ENCODE measurements at places on chromosomes 7 and 10.
A peak's percentile ranks its signal among the peaks of the same experiment; 100 is the strongest.

DNA sequence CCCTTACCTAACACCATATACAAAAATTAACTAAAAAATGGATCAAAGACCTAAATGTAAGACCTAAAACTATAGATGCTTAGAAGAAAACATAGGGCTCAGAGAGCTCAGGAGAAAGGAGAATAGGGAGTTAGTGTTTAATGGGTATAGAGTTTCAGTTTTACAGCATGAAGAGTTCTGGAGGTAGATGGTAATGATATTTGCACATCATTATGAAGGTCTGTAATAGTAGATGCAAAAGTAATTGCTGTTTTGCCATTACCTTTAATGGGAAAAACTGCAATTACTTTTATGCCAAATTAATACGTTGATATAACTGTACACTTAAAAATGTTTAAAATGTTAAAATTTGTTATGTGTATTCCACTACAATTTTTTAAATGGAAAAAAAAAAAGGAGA lies 39.2 kb upstream of the NANOS1 start:
- DNase-seq, result no peak

- DNase-seq, result no peak
Measured at GRCh38 chr7:130970696-130971095, 236.7 kb upstream of the KLF14 start.

DNA sequence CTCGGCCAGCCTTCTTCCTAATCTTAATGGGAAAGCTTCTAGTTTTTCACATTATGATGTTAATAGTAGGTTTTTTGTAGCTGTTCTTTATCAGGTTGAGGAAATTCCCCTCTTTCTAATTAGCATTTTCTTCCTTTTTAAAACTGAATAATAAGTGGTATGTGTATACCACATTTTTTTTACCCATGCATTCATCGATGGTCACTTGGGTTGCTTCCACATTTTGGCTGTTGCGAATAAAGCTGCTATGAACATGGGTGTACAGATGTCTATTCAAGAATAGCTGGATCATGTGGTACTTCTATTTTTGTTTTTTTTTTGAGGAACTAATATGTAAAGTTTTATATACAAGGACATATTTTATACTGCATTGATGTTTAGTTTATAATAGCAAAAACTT lies 44.3 kb downstream of the NRF1 start:
- DNase-seq, result no peak

DNA sequence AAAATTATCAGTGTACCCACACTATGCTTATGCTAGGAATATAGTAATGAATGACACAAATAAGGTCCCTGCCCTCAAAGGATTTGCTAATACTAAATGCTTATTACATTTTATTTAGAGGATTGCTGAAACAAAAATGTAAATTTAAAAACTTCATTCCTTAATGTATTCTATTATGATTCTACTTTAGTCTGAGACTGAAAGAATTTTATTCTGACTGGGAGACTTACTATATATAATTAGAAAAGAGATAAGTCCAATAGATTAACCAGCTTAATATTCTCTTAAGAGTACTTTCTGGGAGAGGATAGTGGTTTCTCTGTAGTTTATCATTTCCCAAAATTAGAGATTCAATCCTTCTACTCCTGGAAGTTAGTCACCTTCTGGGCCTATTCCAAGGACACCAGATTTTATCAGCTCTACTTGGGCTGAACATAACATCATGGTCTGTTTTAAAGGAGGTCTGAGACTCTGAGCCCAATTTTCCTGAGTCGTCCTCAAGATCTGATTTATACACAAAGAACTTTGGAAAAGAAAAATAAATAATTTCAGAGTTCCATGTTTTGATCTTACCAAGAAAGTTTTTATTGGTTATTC lies 41.1 kb downstream of the ASZ1 start:
- no peak for DNase-seq

DNA sequence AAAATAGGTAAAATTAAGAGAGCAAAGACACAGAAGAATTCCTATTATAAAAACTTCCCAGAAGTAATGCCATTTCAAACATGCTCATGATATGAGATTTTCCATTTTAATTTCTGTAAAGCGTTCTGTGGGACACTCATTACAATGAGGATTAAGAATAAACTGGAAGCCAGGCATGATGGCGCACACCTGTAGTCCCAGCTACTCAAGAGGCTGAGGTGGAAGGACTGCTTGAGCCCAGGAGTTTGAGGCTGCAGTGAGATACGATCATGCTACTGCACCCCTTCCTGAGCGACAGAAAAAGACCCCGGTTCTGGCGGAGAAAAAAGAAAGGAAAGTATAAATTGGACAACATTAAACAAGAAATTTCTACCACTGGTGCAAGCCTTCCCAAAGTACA lies 1.5 kb downstream of the DNA2 start:
- no peak for DNase-seq

- DNase-seq, result no peak
Measured at GRCh38 chr10:68333058-68333395, 299 bp upstream of the PBLD start.

DNA sequence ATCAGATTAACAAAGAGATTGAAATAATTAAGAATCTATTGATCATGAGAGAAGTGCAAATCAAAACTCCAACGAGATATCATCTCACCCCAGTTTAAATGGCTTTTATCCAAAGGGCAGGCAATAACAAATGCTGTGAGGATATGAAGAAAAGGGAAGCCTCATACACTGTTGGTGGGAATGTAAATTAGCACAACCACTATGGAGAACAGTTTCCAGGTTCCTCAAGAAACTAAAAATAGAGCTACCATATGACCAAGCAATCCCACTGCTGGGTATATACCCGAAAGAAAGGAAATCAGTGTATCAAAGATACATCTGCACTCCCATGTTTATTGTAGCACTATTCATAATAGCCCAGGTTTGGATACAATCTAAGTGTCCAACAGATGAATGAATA lies 13.8 kb downstream of the FGL2 start:
- DNase-seq, result no peak

DNA sequence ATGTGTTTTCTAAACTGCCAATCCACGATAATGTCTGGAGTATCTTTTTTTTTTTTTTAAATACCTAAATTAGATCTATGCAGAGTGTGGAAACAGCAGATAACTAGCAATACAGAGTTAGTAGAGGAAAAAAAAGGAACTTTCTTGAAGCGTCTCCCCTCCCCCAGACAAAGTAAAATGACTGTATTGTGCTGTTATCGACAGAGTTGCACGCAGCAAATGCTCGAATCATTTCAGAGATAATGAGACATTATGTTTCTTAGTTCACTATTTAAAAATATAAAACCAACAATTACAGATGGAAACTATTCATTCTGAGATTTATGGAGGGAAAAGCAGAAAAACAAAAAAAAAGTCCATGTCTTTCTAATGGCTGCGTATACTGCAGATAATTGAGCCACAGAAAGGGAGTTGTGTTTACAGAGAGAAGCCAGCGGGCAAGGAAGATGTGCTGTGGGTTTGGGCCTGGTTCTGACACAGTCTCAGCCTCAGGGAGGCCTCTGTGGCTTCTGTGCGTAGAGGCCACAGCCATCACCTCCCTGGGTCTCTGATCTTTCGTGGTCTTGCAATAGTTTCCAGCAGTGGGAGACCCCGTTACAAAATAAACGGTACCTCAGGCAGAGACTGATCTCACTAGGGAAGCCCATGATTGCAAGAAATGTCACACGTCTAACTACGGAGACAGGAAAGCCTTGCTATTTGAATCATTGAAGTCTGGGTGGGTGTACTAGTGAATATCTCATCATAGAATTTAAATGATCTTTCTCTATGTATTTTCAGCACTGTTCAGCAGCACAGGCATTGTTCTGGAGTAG lies 19.1 kb upstream of the KLF6 start:
- DNase-seq, result no peak

- DNase-seq, result no peak
Measured at GRCh38 chr7:94391726-94392392, 2.8 kb upstream of the COL1A2 start.

- no peak for DNase-seq
Measured at GRCh38 chr10:35770817-35771355, 128.8 kb upstream of the FZD8 start.

- no peak for DNase-seq
Measured at GRCh38 chr7:155009570-155010157, 6.7 kb upstream of the PAXIP1 start.

- peak; percentile 62 for DNase-seq
Measured at GRCh38 chr10:43880160-43880559, 231.5 kb upstream of the ZNF32 start.

DNA sequence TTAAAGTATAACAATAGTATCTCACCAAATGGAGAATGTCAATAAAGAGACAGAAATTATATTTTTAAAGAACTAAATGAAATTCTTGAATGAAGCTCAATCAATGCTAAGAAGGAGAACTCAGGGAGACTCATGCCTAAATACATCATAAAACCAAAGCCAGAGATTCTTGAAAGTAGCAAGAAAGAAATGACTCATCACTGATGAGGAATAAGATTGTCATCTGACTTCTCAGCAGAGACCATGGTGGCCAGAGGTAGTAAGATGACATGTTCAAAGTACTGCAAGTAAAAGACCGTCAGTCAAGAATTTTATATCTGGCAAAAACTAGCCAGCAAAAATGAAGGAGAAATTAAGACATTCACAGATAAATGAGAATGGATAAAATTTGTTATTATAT lies 399.0 kb downstream of the GRID1 start:
- DNase-seq, result no peak

GRCh38 chr10:3773460-3774017 lies 11.5 kb downstream of the KLF6 start:
- no peak for DNase-seq

DNA sequence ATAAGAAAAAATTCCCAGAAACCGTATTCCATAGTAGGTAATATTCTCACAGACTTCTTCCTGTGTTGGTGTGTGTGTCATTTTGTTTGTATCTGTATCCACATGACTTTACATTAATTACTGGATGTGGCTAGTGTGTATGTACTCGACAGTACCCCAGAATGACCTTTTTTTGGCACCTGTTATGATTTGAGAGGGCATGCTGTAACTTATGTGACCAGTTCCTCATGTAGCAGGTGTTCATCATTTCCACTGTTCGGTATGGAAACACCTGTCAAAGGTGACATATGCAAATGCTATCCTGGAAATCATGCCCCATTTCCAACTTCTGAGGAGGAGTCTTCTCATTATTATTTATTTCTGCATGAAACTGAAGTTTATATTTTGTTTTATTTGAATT lies 89.3 kb downstream of the ZMYND11 start:
- no peak for DNase-seq

DNA sequence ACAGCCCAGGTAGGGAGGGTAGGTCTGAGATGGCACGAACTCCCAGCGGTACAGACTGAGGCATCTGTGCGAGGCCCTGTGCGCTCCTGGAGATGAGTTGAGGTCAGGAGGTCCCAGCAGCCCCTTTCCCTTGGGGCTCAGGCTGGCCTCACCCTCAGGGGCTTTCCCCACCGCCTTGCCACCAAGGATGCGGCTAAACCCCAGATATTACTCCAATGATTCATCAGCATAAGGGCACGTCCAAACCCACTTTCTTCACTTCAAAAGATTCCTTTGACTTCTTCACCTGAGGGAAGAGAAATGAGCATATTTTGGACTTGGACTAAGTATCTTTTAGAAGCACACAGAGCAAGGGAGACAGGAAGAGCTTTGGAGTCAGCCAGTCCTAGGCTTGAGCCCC lies 20.3 kb downstream of the UROS start:
- DNase-seq, result no peak

DNA sequence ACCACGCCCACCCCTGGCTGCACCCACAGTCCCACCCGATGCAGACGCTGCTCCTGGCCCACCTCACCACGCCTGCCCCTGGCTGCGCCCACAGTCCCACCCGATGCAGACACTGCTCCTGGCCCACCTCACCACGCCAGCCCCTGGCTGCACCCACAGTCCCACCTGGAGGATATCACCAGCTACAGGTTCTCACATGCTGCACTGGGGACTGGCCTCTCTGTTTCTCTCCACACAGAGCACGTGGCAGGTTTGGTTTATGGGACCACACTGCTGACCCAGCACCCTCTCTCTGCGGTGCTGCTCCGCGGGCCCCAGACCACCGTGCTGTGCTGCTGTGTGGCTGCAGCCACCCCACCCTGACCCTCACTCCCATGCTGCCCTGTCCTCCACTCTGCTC lies 120.9 kb downstream of the VIPR2 start:
- no peak for DNase-seq

DNA sequence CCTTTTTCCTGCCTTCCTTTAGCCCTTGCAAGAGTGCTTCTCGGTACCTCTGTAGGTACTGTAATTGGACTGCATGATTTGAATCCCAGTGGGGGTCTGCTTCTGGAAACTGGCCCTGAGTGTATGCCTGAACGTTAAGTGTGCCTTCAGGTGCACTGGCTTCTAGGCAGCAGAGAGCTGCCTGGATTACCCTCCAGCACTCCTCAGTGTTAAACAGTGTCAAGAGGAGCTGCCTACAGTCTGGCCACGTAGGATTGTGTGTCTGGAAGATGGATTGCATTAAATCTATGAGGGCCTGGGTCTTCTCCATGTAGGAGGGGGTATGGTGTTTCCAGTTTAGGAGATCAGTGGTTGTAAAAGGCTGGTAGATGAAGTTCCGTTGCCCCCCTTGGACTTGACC lies 103.7 kb downstream of the TRIM24 start:
- DNase-seq, result no peak

DNA sequence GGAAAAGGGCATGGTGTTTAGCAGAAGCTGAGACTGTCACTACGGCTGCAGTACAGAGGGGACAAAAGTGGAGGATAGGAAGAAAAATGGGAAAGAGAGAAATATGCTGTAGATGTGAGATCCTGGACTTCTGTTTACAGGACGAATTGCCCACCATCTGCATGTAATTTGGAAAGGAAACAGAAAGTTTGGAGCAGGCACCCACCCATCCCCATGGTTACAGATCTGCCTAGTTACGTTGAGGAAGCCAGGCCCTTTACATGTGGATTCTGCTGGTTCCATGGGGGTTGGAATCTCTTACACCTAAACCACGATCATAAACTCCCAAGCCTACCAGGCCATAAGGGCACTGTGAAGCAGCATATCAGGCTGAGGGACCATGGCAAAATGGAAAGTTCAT lies 84.3 kb downstream of the WDFY4 start:
- DNase-seq, result no peak

DNA sequence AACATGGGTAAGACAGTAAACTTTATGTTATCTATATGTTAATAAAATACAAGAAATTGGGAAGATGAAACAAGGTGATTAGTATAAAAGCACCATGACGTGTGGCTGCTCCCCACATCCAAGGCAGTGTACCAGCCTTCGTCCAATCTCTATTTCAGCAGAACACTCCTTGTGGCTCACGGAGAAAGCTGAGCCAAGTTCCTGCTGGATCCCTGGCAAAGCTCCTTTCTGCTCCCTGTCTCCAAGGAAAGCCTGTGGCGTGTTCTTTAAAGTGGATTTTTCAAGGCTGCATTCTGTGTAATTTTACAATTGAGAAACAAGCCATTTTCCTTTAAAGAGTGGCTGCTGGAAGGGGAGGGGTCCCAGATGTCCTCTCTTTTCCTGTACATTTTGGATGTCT lies 467.3 kb downstream of the PTPRN2 start:
- DNase-seq, result peak; percentile 15
